ENCODE measurements at places on chromosomes 6 and 20.
A peak's percentile ranks its signal among the peaks of the same experiment; 100 is the strongest.

GRCh38 chr6:42805297-42805861, 23.5 kb downstream of the BICRAL start:
- DNase-seq = no peak

- no peak for DNase-seq
Observed at GRCh38 chr20:51462566-51463276, 79.8 kb downstream of the NFATC2 start.

DNA sequence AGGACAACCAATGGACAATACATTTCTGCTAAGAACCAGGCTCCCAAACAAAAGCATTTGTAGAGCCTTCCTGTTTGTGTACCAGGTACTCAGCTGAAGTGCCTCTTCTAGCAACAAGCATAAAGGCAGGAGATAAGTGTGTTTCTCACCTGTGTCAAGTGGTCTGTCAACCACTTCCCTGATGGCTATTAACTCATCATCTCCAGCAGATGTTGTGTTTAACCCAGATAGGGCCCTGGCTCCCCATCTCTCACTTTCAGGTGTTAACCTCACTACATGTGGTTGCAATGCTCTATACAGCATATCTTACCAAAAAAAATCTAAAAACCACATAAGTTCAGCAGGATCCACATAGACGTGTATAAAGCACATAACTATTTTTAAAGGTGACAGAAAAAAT, 9.6 kb upstream of the IL17A start:
- peak; percentile 1 for DNase-seq

DNA sequence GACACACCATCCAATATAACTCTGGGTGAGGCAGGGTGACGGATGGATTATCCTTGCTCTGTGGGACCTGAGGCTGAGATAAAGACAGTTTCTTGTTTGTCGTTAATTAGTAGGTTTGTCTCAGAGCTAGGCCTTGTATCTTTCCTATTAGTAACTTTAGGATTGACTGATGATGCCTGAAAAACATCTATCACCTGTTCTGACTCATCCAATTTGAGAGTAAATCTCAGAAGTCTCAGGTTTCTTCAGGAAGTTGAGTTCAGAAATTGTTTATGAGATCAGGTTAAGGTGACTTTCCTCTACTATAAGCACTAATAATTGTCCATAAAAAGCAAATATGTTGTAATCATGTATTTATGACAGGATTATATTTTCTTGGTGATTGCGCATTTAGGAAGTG, 129.5 kb upstream of the SUPT3H start:
- no peak for DNase-seq

DNA sequence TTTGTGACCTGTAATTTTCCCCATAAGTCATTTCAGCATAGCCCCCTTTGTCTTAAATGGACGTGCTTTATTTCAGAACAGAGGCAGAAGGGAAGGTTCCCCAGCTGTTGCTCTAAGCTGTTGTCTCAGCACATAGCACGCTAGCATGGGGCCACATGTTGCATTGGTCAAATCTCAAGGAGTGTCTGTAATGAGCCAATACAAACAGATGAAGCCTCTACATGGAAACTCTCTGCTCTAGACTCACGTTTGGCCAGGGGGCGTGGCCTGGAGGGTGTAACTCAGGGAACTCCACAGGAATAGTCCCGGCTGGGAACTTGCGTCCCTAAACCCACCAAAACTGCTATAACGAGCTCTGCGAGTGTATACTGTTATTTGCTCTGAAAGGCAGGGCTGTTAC, 35.2 kb upstream of the SLC22A2 start:
- no peak for DNase-seq

DNA sequence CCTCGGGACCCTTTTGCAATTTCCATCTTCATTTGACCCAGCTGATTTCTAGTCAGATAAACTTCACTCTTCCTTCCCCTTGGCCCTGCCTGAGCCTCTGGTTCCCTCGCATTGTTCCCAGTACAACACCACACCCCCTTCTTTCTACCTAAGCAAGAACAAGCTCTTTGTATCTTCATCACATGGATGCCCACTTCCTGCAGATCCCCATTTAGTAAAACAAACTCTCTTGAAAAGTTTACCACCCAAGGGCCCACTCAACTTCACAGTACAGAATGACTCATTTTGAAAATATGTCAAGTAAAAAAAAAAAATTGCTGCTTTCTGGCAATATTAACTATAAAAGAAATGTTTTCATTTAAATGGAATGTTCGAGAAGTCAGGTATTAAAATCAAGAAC, 5.2 kb downstream of the FAXC start:
- no peak for DNase-seq

DNA sequence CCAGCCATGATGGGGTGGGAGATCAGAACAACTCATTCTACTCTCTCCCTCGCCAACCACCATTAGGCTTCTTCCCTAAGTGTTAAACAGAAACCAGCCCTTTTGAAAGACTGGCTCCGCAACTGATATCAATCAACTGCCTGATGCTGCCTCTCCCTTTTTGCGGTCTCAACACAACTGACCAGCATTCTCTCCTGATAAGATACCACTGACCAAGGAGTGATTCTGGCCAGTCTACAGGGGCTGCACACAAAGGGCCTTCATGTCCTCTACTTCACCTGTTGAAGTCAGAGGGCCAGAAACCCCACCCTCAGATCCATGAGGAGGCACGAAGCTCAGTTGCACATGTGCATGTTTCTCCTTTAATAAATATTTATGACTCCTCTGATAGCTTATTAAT, 145.1 kb downstream of the CD24 start:
- DNase-seq = no peak

GRCh38 chr6:116073765-116074440, 13.2 kb upstream of the FRK start:
- no peak for DNase-seq

DNA sequence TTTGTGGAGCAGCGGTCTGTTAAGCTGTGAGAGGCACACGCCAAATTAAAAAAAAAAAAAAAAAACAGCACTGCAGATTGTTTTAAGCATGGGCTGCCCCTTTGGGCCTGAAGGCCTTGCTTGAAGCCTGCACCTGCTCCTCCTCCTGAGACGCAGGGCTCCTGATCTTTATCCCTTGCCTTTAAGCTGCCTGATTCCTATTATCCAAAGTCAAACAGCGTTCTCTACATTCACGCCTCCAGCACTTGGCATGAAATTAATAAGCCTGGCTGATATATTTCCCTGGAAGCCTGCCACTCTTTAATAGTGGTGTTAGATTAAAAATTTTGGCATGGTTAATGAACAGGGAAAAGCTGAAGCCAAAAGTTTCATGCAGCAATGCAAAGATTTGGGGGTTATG, 163.9 kb downstream of the FAXC start:
- no peak for DNase-seq

DNA sequence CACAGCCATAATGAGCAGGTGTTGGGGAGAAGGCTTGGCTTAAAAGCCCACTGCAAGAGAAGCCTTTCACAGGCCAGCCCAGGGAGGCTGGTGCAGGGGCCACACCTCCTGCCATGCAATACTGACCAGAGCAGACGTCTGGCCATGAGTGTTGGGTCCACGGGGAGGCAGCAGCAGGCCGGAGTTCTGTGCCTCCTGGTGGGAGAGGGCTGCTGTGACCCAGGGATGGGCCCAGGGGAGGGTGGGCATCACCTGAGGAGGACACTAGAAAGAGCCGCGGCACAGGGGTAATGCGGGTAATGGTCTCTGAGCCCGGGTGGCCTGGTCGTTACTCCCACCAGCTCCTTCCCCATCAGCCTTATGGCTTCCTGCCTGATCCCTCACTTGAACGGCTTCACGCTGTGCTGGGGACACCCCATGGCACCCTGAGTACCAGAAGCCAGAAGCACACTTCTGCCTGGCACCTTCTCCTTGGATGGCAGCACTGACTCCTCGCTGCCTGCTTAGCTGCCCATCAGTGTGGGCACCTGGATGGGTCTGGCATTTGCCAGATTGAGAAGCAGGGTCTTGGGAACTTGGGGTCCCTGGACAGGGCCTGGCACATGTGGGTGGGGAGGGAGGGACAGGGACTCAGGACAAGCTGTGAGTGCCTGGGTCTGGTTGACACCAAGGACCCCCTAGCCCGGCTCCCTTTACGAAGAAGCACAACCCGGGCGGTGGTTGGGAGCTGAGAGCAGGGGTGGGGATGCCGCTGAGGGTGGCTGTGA, 108.8 kb downstream of the ASXL1 start:
- no peak for DNase-seq

GRCh38 chr6:15630202-15630601, 32.6 kb downstream of the DTNBP1 start:
- no peak for DNase-seq

- DNase-seq = no peak
Observed at GRCh38 chr6:147823936-147824335, 315.4 kb downstream of the SAMD5 start.

DNA sequence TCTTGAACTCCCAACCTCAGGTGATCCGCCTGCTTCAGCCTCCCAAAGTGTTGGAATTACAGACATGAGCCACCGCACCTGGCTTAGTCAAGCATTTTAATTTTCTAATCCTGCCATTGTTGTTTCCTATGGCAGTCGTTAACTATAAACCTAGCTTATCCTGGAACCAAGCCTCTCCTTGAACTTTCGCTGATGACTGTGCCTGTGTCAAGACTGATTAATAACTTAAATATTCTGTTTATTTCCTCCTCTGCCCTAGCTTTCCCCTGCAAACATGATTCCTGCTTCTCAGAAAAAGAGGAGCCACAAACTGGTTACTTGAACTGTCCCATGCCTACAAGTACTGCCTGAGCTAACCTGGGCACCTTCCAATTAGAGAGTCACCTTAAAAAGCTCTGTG, 1.5 kb downstream of the VNN1 start:
- DNase-seq = no peak

GRCh38 chr6:41373627-41373918, 38.2 kb downstream of the NCR2 start:
- DNase-seq = no peak

DNA sequence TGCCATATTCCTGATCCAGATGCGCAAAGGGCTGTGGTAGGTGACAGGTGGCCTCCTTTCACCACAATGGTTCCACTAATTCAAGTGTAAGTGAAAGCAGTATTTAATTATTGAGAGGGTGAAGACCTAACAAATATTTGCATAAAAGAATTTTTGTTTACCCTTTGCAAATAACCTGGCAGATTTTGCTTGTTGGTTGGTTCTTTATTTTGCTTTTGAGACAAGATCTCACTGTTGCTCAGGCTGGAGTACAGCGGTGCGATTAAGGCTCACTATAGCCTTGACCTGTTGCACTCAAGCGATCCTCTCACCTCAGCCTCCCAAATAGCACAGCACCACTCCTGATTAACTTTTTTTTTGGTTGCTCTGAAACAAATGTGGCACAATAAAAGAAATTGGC, 49.2 kb downstream of the PCNA start:
- no peak for DNase-seq

GRCh38 chr20:64112691-64113443, 5.5 kb upstream of the NPBWR2 start:
- DNase-seq = no peak

- DNase-seq = no peak
Observed at GRCh38 chr20:10508060-10508459, 73.0 kb downstream of the SLX4IP start.

GRCh38 chr6:122653094-122653493, 42.9 kb downstream of the PKIB start:
- no peak for DNase-seq

- DNase-seq = no peak
Observed at GRCh38 chr6:19034986-19035385, 647.8 kb downstream of the RNF144B start.

DNA sequence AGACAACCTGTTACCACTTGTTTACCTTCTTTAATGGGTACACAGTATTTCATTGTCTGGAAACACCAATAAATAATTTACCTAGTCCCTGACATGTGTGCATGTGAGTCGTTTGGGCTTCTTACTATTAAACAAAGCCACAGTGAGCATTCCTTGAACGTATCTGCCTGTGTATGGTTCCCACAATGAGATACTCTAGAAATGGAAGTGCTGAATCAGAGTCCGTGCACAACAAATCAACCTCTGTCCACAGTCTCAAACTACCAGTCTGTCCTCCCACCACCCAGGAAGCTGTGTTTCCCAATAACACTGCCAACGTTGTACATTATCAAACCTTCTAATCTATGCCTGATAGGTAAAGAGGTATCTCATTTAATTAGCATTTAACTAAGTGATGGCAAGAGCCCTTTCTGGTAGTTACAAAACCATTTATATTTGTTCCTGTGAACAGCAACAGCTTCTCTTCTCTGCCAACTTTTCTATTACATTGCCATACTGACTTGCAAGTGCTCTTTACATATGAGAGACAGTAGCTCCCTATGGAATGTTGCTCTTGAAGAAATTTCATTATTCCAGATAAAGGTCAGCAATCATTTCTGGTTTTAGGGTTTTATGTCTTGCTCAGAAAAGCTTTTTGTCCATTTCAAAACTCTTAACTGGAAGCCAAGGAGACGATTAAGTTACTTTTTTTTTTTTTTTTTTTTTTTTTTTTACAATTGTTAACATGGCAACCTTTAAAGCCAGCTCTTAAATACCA, 14.7 kb downstream of the JAG1 start:
- DNase-seq = no peak

DNA sequence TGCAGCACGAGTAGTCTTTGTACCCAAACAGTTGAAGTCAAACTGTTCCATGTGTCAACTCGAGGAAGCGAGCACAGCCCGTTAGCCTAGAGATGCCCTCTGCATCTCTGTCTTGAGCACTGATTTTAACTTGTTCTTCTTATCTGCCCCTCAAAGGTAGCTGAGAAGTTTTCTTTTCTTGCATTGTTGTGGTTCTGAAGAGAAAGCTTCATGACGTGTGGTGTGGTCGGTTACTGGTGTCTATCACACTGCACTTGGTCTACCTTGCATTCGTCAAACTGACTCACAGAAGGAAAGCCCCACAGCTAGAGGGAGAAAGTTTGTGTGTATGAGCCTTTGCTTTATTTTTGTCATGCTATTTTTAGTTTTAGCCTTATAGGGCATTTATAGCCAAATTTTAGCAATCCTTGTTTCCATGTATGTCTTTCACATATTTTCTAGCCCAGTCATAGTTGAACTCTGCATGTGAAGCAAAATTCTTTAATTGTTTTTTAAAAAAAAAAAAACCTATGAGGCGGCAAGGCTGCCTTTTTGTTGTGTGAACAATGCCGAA, 115.1 kb downstream of the JAG1 start:
- DNase-seq = peak; percentile 20

DNA sequence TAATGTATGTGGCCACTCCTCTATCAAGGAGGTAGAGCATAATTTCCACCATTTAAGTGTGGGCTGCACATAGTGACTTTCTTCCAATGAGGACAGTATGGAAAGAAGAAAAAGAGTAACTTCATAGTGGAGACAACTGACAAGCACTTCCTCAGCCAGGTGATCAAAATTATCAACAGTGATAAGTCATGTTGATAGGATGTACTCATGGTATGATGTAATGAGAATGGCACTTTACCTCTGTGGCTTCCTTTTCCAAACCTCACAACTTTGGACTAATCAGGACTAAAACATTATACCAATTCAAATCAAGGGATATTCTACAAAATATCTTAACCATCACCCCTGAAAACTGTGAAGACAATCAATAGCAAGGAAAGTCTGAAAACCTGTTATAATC, 302.3 kb upstream of the CITED2 start:
- DNase-seq = no peak

DNA sequence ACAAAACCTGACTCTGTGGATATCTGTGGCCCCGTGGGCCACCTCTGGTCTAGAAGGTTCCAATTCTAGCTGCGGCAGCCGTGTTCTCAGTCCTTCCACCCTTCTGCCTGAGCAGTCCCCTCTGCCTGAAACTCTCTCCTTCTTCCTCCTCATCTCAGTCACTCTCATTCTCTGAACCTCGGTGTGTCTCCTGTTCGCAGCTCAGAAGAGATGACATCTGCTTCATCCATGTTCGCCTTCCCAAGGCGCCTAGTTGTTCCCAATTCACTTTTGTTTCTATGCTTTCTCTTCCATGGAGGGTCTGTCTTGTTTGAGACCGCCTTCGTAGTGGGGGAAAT, 95.5 kb downstream of the CEBPB start:
- DNase-seq = no peak

Data from activated gamma-delta T cell treated with anti-CD3 and anti-CD28 coated beads, Interleukin-2, amount 50 U/mL, for 16 hours (primary cell).